Kidney tubule cell (primary cell): ENCODE measurements at places on chromosomes 16 and 17.
A peak's percentile ranks its signal among the peaks of the same experiment; 100 is the strongest.

GRCh38 chr17:76659928-76660655 lies 16.5 kb upstream of the ST6GALNAC1 start:
- peak; percentile 89 for DNase-seq

DNA sequence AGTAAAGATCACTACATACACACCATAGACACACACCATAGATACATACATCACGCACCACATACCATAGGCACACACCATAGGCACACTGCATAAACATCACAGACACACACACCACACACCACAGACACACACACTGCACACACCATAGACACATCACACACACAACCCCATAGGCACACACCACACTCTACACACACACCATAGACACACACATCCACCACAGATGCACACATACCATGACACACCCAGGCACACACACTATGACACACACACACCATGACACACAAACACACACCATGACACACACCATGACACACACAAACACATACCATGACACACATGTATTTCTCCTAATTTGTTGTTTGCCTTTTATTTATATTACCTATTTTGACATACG lies 14.1 kb downstream of the TBC1D16 start:
- no peak for DNase-seq

DNA sequence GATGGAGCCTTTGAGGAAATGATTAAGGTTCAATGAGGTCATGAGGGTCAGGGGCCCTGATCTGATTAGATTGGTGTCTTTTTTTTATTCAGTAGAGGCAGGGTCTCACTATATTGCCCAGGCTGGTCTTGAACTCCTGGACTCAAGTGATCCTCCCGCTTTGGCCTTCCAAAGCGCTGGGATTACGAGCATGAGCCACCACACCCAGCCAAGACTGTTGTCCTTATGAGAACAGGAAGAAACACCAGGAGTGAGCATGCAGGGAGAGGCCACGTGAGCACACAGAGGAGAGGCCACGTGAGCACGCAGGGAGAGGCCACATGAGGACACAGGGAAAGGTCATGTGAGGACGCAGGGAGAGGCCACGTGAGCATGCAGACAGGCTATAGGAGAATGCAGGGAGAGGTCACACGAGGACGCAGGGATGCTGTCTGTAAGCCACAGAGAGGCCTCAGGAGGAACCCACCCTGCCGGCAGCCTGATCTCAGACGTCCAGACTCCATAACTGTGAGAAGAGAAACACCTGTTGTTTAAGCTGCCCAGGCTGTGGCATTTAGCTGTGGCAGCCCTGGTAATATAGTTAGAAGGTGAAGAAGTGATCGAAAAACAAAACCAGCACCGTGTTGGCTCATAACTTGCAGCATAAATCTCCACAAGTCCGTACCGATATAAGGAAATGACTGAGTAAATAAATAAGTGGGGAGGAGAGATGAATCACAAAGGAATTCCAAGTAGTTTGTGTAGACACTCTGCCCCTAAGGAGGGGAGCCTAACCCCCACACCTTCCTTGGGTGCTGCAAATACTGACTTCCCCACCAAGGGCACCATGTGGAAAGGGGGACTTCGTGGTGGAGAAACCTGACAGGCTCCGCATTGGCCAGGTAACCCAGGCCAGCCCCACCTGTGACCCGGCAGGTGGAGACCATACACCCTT lies 14.6 kb upstream of the CSNK1D start:
- DNase-seq = peak; percentile 96

DNA sequence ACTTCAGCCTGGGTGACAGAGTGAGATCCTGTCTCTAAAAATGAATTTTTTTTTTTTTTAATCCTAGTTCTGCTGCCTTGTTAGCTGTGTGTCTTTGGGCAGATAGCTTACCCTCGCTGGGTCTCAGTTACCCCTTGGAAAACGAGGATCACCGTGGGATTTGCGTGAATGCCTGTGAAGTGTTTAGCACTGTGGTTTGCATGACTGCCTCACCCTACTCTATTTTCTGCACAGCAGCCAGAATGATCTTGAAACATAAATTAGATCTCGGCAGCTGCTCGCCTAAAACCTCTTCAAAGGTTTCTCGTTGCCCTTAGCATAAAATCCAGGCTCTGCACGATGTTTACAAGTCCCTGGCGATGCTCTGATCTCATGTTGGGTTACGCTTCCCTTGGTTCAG lies 71.2 kb upstream of the GRIN2A start:
- DNase-seq = no peak

DNA sequence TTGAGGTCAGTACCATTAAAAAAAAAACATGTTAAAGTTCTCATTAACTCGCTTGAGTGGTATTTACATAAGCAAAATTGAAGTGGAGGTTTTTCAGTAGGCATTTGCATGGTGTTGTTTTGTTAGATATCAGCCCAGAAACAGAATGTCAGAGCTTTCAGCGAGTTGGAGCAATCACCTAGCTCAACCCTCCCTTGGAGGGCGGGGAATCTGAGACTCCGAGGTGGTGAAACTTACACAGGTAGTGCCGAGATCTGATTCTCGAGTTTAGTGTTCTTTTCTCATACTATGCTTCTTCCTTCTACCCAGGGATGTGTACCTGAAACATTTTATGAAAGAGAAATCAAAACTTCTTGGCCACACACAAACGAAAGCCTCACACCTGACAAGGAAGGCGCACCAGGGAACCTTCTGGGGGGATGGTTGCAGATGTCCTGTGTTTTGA lies 6.6 kb downstream of the SEC14L1 start:
- DNase-seq = no peak

DNA sequence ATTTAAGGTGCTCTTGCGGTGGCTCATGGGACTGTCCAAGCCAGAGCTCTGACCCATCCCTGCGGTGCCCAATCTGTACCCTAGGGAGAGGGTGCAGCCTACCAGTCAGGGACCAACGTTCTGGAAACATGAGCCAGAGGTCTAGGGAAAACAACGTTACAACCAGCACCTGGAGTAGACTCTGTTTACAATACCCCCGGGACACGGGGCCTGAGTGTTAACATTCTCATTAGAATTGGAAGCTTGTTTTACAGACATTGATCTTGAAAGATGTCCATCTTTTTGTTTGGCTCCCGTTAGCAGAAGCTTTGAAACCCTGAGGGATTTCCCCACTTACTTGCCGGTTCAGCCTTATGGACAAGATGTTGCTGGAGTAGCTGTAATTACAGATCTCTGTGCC lies 6.9 kb downstream of the WIPI1 start:
- no peak for DNase-seq

DNA sequence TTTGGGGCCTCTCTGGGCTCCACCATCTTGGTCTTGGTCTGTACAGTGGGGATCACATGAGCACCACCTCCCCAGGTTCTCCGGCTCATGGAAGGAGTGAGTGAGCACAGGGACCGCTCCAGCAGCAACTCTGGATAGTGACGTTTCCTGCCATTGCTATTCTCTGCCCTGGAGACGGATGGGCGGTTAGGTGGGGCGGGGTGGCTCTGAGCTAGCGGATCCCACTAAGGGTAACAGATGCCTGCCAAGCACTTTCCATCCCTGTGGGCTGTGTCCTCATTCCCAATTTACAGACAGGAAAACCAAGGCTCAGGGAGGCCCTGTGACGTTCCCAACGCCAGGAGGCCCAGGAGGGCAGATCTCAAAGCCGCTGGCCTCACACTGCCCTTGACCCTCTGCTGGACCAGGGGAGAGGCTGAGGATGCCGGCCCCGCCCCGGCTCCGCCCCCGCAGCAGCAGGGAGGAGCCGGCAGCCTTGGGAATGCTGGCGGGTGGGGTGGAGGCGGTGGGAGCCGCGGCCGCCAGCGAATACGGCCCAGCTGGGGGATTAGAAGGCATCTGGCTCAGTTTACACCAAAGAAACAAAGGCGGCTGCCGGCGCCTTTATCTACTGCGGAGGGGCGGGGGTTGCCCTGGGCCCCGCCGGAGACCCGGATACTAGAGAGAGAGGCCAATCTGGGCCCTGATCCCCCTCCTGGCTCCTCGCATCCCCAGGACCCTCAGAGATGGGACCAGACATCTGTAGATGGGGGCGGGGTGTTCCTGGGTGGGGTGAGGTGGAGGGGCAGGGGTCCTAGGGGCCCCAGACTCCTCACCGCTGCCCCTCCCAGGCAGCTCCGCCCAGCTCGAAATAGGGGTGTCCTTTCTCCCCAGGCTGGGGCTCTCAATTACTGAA lies 122.3 kb upstream of the CIBAR2 start:
- DNase-seq = no peak

- DNase-seq = no peak
These were observed 51.9 kb downstream of the WWP2 start for GRCh38 chr16:69814078-69814477.

- DNase-seq = no peak
These were observed 1.0 kb downstream of the SPAG5 start for GRCh38 chr17:28597606-28598383.

DNA sequence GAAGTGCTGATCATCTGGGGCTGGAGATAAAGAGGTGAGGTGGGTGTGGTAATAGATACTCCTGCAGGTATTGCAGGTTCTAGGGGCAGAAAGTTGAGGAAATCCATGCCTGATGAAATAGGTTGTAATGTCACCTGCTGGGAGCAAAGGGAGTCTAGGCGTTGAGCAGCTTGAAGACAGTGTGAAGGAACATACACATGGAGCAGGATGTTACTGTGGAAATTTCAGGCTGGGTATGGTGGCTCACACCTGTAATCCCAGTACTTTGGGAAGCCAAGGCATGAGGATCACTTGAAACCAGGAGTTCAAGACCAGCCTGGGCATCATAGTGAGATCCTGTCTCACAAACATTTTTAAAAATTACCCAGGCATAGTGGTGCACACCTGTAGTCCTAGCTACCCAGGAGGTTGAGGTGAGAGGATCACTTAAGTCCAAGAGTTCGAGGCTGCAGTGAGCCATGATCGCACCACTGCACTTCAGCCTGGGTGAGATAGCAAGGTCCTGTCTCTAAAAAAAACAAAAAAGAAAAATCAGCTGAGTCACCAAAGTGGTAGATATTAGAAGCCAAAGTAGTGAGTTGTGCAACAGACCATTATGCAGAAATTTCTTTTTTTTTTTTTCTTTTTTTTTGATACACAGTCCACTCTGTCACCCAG lies 9.1 kb upstream of the CRYBA1 start:
- peak; percentile 70 for DNase-seq

DNA sequence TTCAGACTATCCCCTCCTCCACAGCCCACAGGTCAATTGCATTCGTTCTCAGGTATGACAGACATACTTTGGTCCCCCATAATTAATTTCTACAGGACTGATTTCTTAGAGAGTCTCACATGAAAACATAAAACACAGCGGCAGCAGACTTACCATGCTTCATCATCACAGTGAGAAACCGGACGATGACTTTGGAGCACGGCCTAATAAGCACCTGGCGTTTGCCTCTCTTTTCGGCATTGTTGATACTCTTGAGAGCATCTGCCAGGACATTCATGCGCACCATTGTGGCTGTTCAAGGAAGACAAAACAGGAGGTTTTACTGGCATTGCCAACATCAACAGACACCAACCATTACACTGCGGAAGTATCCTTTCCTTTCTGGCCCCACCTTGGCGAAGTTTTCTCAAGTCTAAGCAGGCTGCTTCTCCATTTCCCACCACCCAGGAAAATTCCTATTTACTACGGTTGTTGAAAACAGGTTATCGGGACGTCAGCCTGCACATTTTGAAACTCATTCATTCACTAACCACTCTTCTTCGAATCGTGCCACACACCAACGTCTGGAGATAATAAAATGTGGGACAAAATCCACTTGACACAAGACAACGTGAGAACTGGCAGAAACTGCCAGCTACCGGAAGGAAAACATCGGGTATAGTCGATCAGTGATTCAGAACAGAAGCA lies 1.2 kb downstream of the RPS15A start:
- no peak for DNase-seq

GRCh38 chr17:80812362-80813088 lies 179.1 kb upstream of the CHMP6 start:
- DNase-seq = no peak

GRCh38 chr17:4354862-4355514 lies 11.5 kb downstream of the UBE2G1 start:
- DNase-seq = no peak

DNA sequence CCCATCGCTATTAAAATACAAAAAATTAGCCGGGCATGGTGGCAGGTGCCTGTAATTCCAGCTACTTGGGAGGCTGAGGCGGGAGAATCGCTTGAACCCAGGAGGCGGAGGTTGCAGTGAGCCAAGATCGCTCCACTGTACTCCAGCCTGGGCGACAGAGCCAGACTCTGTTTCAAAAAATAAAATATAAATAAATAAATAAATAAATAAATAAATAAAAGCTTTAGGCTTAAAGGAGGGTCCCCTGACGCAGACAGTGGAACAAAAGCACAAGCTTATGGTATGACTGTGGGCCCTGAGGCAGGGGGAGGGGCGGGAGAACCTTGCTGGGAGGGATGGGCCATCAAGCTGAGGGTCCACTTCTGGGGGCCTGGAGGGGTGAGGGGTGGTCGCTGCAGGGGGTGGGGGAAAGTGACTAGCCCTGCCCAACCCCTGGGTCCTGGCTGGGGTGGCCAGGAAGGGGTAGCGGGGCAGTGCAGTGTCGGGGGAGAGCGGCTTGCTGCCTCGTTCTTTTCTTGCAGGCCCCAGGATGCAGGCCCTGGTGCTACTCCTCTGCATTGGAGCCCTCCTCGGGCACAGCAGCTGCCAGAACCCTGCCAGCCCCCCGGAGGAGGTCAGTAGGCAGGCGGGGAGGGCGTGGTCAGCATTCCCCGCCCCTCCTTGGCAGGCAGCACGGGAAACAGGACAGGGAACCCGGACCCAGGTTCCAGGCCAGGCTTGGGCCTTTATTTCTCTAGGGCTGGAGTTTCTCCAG lies 4.7 kb downstream of the SERPINF1 start:
- DNase-seq = no peak

GRCh38 chr17:50689251-50689650 lies 18.5 kb downstream of the ANKRD40 start:
- DNase-seq = peak; percentile 75

GRCh38 chr16:72191551-72191950 lies 19.6 kb upstream of the PMFBP1 start:
- no peak for DNase-seq

DNA sequence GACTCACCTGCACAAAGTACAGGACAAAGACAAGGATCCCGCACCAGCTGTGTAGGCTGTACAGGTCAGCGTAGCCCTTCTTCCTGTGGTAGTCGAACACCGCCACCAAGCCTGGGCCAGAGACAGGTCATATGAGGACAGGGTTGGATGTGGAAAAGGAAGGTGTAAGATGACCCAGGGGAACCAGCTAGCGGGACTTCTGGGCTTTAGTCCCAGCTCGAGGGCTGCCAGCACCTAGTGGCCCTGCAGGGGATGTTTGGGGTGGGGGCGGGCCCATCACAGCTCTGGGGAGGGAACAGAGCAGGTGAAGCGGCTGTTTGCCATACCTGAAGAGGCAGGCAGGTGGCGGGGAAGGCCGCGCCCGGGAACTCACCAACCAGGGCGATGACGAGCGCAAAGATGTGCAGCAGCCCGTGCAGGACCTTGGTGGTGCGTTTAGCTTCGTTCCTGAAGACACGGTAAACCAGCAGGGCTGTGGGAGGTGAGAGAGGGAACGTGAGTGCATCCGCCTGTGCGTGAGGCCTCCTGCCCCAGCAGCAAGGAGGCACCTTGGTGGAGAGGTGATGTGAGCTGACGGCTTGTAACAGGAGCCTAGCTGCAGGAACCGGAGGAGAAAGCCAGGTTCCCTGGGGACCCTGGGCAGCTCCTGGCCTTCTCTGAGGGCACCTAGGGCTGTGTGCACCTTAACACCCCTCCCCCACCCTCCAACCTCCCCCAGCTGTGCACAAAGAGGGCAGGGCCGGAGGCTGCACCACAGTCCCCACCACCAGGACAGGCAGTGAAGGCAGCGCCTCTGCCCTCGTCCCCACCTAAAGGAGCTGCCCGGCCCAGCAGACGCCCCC lies 10.2 kb downstream of the CYB561 start:
- peak; percentile 58 for DNase-seq

- DNase-seq = no peak
These were observed 4.2 kb downstream of the BCAR1 start for GRCh38 chr16:75247249-75247648.

- DNase-seq = no peak
These were observed 178.0 kb upstream of the IRX6 start for GRCh38 chr16:55145771-55146603.
